ENCODE measurements at places on chromosomes 7 and 10.

DNA sequence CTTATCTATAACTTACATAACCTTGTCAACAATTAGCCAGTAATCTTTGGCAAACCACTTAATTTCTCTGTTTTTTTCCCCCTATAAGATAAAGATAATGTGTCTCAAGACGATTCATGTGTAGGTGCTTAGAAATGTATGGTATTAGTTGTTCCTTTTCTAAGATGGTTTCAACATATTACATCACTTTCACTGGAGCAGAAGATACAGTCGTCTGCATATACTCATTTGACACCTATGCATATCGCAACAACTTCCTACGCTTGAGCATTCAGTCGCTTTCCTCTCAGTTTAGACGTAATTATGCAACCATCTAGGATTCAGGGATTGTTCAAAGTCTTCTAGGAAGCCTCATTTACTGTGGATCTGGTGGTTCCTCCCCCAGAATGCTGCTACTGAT lies 396.7 kb downstream of the PHTF2 start:
- no peak for DNase-seq

DNA sequence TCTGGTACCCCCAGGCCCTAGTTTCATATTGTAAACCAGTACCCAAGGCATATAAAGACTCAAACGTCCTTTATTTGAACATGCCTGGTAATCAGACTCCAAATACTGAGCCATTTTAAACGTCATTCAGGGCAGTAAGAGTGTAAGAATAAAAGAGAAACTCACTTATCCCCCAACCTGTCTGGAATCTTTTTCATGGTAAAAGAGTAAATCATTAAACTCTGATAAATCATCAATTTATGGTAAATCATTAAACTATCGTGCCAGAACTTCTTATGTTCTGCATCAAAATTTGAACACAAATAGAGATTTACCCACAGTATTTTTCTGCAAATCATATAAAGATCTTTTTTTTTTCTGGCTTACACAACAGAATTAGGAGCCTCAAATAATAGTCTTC lies 734.3 kb upstream of the POT1 start:
- DNase-seq, result no peak

- DNase-seq, result no peak
Measured at GRCh38 chr10:103643381-103643780, 149.9 kb downstream of the NEURL1 start.

DNA sequence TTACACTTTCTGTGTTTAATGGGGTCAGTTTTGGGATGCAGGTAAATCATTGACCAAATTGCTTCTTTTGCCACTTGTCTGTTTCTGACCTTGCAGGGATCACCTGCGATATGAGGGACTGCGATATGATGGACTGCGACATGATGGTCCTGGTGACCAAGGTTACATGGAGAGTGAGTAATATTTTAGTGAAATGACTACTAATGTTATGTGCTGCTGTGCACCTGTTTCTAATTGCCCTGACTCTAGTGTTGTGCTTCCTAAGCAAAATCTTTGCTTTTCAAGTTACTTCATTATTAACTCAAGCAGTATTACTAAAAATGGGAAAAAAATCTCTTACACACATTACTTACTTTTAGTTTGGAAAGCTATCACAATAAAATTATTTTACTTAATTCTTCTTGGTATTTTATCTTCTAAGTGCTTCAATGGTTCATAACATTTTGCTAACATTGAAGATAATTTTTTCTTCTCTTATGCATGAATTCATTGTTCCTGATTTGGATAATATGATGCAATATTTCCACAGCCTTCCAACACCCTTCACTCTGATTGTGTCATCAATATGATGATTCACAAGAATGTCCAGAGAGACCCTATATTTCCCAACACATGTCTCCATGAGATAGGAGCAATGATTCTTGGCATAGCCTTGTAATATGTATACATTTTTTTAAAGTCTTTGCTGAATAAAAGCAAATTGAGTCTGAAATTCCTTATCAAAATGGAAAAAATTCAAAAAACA lies 306.2 kb upstream of the AKR1E2 start:
- no peak for DNase-seq

GRCh38 chr7:15215616-15216015 lies 313.1 kb upstream of the DGKB start:
- no peak for DNase-seq

DNA sequence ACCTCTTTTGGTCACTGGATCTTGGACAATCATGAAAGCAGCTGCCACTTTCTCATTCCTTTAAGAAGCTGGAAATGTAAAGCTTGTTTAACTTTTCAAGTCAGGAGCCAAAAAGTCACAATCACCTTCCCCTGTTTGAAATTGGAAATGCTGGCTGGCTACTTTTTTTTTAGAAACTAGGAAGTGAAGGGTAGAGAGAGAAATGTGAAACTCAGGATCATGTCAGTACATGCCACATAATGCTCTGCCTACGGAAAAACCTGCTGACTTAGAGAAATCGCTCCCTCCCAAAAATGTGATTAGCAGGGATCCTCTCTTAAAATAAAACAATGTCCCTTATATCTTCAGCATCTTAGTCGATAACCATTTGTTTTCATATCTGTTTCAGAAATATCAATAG lies 188.4 kb upstream of the C7orf33 start:
- DNase-seq, result no peak

DNA sequence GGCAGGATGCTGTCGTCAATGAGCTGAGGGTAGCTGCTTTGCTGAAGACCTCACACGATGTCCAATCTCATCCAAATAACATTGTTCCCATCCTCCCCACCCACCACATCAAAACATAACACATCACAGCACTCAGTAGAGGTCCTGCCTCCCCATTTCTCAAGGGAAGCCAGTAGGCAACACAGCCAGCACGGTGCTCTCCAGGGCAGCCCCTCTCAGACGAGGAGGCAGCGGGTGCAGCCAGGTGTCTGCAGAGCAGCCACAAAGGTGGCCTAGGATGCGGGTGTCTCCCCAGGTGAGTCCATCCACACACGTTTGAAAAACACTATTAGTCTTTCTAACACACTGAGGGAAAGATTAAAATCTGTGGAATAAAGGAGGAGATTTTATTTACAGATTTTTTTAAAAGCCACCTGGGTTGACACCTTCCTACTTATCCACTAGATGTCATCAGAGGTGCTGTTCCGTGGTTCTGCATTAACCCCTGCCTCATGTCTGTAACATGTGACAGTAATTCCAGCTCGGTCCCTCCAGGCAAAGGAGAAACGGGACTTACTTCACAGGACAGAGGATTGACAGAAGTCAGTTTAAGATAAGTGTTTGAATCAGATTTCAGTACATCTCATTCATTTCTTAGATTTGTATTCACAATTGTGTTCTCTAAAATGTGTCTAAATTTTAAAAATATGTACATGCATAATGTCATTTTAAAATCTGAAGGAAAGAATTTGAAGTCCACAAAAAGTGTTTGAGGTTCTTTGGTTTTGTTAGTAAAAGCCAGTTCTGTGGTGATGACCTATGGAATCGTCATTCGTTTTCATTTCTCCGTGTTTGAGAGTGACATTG lies 68.0 kb downstream of the LANCL2 start:
- DNase-seq, result no peak

- DNase-seq, result no peak
Measured at GRCh38 chr7:30683816-30684215, 1.6 kb upstream of the CRHR2 start.

DNA sequence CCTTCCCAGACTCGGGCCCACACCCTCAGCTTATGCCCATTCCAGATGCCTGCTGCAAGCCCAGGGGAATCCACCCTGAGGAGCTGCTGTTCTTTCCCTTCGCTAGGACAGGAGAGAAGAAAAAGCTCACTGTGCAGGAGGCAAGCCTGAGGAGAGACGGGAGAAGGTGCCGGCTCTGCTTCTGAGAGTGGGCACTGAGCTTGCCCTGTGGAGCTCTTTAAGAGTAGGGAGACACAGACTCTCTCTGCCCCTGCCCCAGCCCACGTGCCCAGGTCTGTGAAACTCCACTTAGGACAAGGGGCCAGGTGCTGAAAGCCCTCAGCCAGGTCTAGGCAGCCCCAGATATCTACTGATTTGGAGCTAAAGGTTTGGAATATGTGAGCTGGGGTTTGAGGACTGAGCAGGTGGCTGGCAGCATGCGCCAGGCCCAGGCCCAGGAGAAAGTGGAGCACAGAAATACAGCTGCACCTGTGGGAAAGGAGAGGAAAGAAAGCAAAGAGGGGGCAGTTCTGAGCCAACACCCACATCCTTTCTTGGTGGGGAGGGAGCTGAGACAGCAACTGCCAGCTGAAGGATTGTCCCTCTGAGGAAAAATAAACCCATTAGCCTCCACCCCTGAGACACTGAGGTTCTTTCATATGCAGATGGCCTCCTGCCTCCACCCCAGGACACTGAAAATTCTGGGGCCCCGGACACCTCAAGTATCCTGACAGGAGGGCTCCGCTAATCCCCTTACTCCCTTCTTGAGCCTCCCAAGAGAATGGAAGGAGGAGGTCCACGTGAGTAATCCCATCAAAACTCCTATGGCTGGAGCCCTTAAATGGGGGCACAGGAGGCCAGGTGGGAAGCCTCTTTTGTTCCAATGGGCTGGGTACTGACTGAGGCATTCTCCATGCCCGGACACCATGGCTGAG lies 7.3 kb downstream of the POLL start:
- DNase-seq, result no peak

- no peak for DNase-seq
Measured at GRCh38 chr7:45574669-45575500, 717 bp downstream of the ADCY1 start.

- DNase-seq, result no peak
Measured at GRCh38 chr7:149527414-149527813, 29.8 kb upstream of the ZNF746 start.

DNA sequence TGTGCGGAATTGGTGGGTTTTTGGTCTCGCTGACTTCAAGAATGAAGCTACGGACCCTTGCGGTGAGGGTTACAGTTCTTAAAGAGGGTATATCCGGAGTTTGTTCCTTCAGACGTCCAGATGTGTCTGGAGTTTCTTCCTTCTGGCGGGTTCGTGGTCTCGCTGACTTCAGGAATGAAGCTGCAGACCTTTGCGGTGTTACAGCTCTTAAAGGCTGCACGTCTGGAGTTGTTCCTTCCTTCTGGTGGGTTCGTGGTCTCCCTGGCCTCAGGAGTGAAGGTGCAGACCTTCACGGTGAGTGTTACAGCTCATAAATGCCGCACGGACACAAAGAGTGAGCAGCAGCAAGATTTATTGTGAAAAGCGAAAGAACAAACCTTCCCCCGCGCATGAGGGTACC lies 670.7 kb downstream of the CNTNAP2 start:
- DNase-seq, result no peak

GRCh38 chr7:151694828-151695580 lies 175.3 kb upstream of the RHEB start:
- DNase-seq, result no peak

Data from CD8-positive, alpha-beta T cell (primary cell).